ENCODE measurements at places on chromosomes 4 and X. TPM values are rescaled to one million over a fixed set of nuclear protein-coding genes. Genes with fewer than 3 reads are reported as not detected.

DNA sequence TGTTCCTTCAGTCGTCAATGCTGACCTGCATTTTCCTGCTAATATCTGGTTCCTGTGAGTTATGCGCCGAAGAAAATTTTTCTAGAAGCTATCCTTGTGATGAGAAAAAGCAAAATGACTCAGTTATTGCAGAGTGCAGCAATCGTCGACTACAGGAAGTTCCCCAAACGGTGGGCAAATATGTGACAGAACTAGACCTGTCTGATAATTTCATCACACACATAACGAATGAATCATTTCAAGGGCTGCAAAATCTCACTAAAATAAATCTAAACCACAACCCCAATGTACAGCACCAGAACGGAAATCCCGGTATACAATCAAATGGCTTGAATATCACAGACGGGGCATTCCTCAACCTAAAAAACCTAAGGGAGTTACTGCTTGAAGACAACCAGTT, 12.6 kb downstream of the TLR8 start:
- DNase-seq = no peak

- DNase-seq = no peak
Measured at GRCh38 chrX:129323115-129323514, 200.2 kb downstream of the SMARCA1 start.

DNA sequence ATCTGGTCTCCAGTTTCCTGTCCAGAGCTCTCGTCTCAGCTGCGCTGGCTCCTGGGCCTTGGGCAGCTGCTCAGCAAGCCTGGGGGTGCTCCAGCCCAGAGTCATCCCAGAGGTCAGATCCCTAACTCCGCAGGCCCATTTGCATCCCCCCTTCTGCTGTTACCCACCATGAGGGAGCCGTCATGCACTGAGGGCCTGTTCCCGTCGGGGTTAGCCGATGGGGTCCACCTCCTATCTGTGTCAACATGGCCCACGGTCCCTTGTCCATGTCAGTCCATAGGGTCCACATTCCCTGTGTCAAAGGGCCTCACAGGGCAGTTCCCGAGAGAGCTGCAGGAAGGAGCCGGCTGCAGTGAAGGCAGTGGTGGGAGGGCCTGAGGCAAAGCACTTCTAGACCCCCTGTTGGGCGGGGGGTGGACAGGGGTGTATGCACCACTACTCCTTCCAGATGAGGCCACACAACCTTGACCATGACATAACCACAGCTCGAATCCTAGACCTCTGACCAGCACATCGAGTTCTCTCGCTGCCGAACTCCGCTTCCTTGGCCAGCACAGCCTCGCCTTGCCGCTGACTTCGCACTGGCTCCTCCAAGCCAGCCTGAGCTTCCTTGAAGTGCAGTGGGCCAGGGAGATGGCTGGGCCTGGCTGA, 24.9 kb downstream of the WDR1 start:
- no peak for DNase-seq

DNA sequence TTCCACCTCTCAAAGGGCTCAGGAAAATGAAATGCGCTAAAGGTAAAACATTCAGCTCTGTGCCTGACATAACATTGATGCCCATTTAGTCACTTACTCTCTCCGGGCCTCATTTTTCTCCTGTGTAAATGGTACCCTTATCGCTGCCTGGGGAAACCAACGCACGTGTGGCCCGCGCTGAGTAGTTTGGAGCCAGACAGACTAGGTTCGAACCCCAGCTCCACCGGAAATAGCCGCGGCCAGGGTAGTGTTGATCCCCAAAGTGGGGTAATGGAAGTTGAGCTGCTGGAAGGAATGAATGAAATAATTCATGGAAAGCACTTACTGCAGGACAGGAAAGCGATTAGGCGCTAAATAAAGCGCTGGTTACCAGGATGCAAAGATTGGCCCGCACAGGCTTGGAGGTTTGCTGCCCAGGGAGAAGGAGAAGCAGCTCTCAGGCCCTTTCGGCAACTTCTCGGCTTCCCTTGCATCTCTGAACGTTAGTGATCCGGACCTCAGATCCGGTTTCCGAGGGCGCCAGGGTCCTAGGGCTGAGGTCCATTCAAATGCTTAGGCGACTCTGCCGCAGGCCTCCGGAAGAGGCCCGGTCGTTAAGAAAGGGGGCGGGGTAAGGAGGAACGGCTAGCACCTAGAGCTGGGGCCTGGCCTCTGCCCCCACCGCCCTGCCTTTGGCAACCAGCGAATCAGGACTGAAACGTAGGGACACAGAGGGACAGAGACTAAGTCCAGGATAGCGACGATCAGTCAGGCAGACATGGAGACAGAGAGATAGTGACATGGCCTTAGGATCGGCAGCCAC, 13.3 kb downstream of the NKX3-2 start:
- no peak for DNase-seq

DNA sequence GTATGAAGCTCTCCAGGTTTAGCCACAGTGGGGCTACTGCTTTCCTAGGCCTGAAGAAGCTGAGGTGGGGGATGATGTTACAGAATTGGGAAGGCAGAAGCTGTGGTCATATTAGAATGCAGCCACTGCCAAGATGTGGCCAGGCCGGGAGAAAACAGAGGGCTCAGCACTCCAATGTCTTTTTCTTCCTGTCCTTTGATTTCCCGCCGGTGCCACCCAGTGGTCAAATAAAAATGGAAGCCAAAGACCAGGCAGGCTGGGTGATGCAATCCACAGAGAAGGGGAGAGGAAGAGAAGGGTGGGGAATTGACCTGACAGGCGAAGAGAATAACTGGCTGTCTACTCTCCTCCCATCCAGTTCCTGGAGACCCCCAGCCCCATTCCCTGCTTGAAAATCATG, 94.9 kb upstream of the SHISA3 start:
- peak; percentile 19 for DNase-seq

DNA sequence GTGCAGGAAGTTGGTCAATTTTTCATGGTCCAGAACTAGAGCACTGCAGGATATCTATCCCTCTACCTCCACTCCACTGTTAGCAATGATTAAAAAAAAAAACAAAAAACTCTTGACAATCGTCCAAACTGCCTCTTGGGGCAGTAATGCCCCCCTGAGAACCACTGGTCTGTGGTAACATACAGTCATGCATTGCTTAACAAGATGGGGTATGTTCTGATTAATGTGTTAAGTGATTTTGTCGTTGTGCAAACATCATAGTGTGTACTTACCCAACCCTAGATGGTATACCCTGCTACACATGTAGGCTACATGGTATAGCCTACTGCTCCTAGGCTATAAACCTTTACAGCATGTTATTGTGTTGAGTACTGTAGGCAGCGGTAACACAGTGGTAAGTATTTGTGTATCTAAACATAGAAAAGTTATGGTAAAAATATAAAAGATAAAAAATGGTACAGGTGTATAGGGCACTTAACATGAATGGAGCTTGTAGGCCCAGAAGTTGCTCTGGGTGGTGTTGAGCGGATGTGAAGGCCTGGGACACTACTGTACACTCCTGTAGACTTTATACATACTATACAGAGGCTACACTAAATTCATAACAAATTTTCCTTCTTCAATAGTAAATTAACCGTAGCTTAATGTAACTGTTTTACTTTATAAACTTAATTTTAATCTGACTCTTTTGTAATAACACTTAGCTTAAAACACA, 34.1 kb downstream of the ART3 start:
- no peak for DNase-seq

- no peak for DNase-seq
Measured at GRCh38 chr4:184328022-184328736, 110.5 kb upstream of the ENPP6 start.

DNA sequence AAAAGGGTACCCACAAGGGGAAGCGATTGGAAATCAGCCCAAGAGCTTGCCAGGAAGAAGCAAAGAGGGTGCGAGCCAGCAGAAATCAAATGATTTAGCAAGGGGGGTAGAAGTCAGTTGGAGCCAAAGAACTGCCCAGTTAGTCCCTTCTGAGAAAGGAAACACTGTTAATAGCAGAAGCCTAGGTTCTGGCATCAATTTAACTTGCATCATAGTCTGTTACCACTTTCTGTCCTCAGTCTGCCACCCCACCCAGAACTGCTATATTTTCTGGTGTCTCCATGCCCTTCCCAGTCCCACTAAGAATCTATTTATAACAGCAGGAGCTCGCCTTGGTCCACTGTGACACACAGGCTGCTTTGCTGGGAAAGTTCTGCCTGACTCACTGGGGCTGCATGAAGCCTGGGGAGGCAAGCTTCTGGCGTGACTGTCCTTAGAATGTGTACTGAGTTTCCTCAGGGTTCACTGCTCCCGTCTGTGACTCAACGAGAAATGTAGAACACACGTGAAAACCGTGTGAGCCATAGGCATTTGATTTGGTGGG, 157.8 kb upstream of the TTC29 start:
- peak; percentile 22 for DNase-seq

DNA sequence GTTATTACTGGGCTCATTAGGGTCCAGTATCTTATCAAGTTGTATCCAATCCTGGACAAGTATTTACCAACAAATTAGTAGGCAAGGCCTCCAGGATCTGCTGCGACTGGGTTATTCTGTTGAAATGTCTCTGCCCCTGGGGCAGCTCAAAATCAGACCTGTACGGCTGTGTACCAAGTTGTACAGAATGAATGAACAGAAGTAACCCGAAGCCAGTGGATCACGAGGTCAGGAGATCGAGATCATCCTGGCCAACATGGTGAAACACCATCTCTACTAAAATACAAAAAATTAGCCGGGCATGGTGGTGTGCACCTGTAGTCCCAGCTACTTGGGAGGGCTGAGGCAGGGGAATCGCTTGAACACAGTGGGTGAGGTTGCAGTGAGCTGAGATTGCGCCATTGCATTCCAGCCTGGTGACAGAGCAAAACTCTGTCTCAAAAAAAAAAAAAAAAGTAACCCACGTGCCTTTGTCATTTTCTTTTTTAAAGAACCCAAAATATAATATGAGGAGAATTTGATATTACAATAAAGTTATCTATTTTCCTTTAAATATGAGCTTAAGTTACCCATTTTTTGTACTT, 127.3 kb downstream of the CBR4 start:
- no peak for DNase-seq

DNA sequence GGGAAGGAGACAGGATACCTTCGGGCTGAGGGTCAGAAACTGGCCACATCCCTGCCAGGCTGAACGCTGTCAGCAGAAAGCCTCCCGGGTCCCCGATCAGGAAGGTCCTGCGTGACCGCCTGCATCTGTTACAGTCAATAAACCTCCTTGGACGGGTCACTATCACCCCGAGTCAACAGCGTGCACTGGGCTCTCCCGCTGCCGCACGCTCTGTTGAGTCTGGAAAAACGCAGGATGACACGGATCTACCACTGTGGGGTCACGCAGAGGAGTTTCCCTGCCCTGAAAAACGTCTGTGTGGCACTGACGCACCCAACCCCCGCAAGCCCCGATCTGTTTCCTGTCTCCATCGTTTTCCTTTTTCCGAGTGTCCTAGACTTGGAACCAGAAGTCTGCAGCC, 12.1 kb downstream of the PPP2R3B start:
- peak; percentile 28 for DNase-seq

DNA sequence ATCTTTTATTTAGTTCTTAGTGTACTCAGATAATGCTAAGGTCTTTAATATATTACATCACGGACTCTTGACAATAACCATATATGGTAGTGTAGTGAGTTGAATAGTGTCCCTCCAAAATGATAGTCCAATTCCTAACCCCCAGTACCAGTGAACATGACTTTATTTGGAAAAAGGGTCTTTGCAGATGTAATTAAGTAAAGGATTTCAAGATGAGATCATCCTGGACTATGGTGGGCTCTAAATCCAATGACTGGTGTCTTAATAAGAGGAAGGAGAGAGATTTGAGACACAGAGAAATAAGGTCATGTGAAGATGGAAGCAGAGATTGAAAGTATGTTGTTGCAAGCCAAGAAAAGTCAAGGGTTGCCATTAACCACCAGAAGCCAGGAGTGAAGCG, 236.5 kb upstream of the DIPK2B start:
- DNase-seq = no peak

GRCh38 chr4:26321373-26322221, 783 bp downstream of the RBPJ start:
- DNase-seq = peak; percentile 48

DNA sequence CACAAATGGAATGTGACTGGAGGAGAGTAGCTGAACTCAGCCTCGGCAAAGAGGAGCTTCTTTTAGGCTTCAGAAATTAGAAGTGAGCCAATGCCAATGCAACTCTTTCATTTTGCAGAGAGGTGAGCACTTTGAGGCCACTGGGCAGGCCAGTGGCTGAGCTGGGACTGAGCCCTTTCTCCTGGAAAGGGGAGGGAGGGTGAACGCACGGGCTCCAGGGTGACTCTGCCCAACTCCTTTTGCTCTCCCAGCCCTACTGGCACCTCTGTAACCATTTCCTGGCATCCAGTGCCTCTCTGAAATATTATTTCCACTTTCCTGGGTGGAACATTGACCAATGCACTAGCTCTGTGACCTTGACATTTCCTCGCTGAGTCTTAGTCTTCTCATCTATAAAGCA, 88.1 kb downstream of the SLC2A9 start:
- no peak for DNase-seq

The STS gene
- 6.1 TPM for total RNA-seq

The DCAF12L1 gene
- 0.09 TPM for total RNA-seq

The XKRX gene
- 0.05 TPM for total RNA-seq

The DMP1 gene
- not detected for total RNA-seq

The CT45A10 gene
- not detected for total RNA-seq

The POF1B gene
- 2.9 TPM for total RNA-seq

The FREM3 gene
- total RNA-seq = 0.51 TPM

Data from dermis blood vessel endothelial cell (primary cell).